ENCODE measurements at places on chromosomes 12 and 14.
A peak's percentile ranks its signal among the peaks of the same experiment; 100 is the strongest.

DNA sequence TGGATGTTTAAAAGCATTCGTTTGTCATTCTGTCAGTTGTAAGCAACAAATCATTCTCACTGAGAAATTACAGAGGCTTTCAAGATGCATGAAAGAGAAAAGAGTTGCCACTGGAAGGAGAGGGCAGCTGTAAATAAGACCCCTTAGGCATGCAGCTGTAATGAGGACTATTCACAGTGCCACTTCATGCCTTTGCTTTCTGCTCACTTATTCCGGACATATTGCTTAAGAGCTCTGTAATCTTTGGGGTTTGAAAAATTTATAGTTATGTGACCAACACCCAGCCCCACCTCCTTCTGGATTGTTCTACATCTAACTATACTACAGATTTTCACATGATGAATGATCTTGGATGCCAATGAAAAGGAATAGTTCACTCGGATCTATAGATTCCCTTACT lies 194.8 kb upstream of the DCN start:
- DNase-seq: peak; percentile 32

DNA sequence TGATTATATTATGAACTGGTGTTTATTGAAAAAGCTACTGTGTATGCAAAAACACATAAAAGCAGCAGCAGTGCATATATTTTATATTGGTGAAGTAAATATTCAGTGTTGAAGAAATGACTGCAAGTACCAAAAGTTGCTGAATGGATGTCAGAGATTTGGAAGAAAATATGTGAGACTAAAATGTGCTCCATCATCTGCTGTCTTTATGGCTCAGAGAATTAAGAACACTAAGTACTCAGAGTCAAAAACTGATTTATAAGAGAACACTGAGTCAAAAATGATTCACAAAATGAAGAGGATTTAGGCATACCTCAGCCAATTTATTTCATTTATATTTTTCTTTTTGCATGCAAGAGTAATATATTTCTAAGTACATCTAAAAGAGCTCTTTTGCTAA lies 86.3 kb upstream of the PDZRN4 start:
- no peak for DNase-seq

- peak; percentile 94 for DNase-seq
Observed at GRCh38 chr14:54565785-54566409, 1.0 kb upstream of the SAMD4A start.

GRCh38 chr12:49651855-49652254 lies 28.5 kb downstream of the PRPF40B start:
- DNase-seq: no peak

DNA sequence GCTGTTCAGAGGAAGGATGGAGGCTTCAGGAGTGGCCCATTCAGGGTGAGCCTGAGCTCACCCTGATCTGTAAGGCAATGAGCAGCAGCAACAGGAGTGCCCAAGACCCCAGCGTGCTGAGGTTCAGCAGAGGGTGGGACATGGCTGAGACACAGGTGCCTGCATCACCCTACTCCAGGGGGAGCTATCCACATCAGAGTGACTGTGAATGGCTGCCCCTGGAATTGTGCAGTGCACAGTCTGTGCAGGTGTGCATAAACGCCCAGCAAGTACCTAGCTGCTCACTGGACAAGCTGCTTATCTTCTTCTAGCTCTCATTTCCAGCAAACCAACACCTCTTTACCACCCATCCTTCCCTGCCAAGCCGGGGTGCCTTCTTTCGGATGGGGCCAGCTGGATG lies 140.6 kb upstream of the PRMT8 start:
- no peak for DNase-seq

DNA sequence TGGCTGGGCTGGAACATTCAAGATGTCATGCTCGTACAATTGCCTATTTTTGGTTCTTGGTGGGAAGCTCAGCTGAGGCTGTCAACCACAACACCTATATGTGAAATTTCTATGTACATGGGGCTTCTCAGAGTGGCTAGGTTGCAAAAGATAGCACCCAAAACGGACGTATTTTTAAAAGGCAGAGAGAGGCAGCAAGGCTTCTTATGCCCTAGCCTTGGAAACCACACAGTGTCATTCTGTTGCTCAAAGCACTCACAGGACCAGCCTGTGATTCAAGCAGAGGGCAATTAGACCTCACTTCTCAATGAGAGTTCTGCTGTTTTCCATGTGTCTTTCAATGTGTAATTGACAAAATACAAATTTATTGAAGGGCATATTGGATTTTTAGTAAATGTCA lies 134.0 kb downstream of the GXYLT1 start:
- no peak for DNase-seq

GRCh38 chr12:4197922-4198763 lies 75.4 kb upstream of the CCND2 start:
- DNase-seq: no peak

- DNase-seq: no peak
Observed at GRCh38 chr14:65211341-65211987, 109.1 kb upstream of the MAX start.

- no peak for DNase-seq
Observed at GRCh38 chr12:23895792-23896218, 53.7 kb downstream of the SOX5 start.

DNA sequence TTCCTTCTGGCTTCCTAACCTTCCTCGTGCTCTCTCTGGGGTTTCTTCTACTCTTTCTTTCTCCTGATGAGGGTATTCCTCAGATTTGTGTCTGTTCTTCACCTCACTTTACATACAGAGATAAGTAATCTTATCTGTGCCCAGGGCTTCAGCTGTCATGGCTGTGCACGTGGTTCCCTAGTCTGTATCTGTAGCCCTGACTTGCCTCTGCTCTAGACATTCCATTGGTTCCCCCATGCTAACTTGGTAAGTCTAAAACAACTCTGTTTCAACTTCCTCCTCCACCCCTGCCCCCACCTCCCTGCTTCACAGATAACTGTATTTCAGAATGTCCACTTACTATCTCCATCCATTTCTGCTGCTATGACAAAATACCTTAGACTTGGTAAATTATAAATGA lies 10.8 kb downstream of the DIP2B start:
- no peak for DNase-seq

GRCh38 chr12:8996682-8997405 lies 7.5 kb downstream of the KLRG1 start:
- peak; percentile 79 for DNase-seq

- DNase-seq: no peak
Observed at GRCh38 chr12:69619050-69619449, 8.3 kb upstream of the LRRC10 start.

- DNase-seq: no peak
Observed at GRCh38 chr12:113591480-113591974, 119.9 kb upstream of the LHX5 start.

GRCh38 chr14:31441273-31442111 lies 15.8 kb downstream of the DTD2 start:
- DNase-seq: peak; percentile 34

DNA sequence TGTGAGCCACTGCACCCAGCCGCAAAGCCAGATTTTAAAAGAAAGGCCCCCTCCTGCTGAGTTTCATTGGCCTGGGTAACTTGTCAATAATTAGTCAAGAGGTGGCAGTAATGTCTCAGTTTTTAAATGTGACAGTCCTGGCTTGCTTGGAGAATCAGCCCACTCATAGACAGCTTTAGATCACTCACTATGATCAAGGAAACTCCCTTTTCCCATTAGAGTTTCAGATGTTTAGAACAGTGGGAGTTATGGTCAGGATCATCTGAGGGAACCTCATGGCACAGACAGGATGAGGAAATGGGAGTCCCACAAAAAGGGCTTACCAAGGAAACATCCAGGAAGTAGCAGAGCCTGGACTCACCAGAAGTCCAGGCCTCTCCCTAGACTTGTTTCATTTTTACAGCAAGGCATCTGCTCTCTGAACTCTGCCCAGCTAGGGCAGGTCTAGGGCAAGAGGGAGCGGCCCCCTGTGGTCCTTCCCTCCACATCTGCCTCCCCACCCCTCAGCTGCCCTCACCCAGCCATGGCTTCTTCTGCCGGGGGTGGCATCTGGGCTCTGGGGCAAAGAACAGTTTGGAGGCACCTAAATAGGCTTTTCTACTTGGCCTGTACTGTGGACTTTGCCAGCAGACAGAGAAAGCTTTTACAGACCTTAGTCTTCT lies 11.2 kb downstream of the BCL2L14 start:
- DNase-seq: peak; percentile 54

- no peak for DNase-seq
Observed at GRCh38 chr14:93938751-93939303, 11.7 kb downstream of the FAM181A start.

Measured in myocyte (in vitro differentiated cells).